NCI-H2029 treated with DMSO at 0.1 percent for 48 hours (cell line): ENCODE measurements at places on chromosomes 6 and 20.
A peak's percentile ranks its signal among the peaks of the same experiment; 100 is the strongest.

GRCh38 chr6:73028893-73029450 lies 196.3 kb downstream of the KHDC1L start:
- peak; percentile 45 for DNase-seq

- DNase-seq = no peak
Observed at GRCh38 chr6:75746221-75746620, 2.8 kb upstream of the MYO6 start.

DNA sequence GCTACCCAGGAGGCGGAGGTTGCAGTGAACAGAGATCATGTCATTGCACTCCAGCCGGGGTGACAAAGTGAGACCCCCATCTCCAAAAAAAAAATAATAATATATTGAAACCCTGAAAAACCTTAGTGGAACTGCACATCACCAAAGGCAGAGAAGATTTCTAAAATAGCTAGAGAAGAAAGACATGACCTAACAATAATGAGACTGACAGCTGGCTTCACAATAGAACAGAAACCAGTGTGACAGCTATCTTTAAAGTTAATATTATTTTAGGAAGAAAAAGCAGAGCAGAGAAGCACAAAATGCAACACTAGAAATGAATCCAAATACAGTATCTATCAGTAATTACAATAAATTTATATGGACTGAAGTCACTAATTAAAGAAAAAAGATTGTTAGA lies 67.1 kb upstream of the FLRT3 start:
- DNase-seq = no peak

DNA sequence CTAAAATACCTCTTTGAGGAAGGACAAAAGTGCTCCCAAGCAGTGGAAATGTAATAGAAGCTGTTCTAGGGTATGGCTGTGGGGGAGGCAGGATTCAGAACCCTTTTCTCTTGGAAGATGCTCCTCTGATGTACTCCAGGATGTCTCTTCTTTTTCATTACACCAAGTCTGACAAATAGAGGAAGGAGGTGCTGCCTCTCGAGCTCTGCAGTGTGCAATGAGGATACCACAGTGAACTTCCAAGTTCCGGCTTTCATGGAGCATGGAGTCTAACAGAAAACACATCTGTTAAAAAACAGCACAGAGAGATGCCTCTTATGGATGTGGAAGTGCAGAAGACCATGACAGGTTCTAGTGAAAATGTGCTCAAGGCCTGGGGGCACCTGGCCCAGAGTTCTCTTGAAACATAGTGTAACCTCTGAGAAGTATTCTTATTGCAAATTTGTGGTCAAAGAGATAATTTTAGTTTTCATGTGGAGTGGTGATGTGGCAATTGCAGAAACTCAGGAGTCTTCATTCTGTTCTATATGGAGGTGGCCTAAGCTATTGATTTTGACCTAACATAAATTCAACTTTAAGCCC lies 362.0 kb upstream of the CITED2 start:
- DNase-seq = no peak

DNA sequence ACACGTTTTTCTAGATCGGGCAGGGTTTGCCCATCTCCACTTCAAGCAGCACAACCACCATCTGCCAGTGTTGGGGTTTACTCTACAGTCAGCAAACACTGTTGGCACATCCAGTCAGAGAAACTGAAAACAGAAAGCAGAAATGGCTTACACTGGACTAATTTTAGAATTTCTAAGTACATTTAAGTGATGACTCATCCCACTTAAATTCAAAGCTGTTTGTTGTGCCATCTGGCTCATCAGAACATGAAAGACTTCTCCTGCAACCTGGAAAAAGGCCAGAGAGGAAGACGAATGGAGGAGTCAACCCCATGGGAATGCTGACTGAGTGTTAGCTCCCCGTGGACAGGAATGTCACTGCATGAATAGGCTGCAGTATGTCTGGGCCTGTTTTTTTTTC lies 21.8 kb downstream of the FAM209B start:
- peak; percentile 96 for DNase-seq

DNA sequence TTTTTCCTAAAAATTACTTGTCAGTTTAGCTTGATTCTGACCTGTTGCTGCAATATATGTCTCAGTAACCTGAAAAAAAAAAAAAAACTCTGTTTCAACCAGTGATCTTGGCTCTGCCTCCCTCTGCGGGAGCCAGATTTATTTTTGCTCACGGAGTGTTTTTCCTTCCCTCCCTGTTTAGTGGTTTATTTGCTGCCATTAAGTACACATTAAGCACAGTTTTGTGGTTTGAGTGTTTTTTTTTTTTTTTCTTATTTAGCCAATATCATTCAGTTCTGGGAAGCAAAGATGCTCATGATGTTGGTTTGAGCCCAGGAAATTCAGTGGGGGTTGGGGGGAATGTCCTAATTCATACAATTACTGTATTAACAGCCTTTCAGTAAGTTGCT lies 110.1 kb upstream of the GPR6 start:
- DNase-seq = no peak

DNA sequence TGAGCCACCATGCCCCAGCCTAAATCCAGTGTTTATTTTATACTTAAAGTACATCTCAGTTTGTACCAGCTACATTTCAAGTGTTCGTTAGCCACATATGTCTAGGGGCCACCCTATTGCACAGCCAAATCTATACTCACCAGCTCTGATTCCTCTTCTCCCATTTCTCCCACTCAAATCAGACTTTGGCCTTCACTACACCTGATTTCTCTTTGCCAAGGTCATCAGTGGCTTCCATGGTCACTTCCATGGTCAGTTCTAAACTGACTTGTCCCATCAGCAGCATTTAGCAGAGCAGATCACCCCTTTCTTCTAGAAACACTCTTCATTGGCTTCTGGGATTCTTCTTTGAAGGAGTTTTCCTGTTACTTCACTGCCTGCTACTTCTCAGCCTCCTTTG lies 14.1 kb downstream of the GHRH start:
- no peak for DNase-seq

DNA sequence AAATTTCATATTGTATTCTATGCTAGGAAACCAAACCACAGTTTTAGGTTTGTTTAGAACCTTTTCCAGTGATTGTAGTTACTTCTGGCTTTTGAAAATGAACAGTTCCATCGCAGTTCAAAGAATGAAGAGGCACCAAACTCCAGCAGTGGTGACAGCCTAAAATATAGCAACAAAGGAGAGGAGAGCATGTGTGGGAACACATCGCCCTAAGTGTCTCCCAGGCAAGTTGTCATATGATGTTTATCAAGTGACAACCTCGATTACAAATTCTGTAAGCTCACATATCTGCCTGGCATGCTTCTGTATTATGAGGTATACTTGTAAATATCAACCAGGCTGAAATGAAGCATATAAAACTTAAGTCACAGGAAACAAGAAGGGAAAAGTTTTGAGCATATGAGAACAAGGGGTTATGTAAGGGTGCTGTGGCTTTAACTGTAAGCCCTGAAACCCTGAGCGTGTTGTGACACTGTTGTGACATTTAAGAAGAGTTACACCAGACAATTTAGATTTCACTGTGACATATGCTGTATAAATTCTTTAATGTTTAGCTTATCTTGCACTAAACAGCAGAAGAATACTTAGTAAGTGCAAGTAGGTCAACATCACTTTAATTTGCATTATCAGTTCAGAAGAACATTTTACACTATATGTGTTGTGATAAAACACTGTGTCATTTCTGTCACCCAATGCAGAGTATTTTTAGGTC lies 29.1 kb upstream of the FBXL4 start:
- DNase-seq = no peak

DNA sequence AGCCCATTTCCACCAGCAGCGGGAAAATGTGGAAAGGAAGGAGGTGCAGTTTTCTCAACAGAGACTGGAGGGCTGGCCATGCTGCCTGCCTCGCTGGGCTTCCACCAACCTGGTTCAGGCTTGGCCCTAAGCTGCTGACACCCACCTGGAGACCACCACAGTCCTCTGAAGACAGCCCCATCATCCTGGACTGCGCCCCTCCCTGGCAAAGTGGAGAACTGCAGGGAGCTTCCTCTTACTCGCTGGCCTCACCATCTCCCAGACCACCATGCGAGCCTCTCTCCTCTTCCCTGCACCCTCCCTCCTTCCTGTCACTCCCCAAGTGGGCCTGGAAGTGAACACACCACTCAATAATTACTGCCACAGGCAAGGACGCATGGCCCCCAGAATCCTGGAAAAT lies 71.5 kb downstream of the PSMG4 start:
- no peak for DNase-seq

- no peak for DNase-seq
Observed at GRCh38 chr6:28449056-28449455, 5.8 kb upstream of the ZSCAN23 start.

DNA sequence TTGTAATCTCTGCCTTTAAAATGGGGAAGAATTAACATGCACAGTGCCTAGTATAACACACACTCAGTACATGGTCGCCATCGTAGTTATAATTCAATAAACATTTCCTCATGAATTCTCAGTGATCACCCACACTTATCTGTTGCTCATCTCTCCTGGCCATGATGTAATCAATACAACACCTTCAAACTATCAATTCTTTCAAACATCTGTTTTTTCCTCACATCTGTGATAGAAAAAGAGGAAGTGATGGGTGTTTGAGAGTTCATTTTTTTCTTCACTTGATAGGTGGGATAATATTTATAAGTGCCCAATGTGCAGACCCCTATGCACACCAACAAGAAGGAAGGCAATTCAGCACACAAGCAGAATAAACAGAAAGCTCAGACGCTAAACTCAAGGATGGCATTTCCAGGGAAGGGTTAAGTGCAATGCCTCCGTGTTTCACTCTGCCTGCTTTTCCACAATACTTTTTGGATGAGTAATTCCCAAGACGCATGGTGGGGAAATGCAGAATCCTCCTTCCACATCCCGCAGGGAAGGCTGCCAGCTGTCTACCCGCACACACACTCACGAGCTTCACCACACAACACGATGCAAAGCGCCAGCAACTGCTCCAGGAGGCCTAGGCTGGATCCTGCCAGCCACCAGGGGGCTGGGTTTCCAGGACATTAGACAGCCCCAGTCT lies 100.3 kb downstream of the GMPR start:
- DNase-seq = no peak

- DNase-seq = no peak
Observed at GRCh38 chr6:155245193-155245592, 18.6 kb upstream of the CLDN20 start.

DNA sequence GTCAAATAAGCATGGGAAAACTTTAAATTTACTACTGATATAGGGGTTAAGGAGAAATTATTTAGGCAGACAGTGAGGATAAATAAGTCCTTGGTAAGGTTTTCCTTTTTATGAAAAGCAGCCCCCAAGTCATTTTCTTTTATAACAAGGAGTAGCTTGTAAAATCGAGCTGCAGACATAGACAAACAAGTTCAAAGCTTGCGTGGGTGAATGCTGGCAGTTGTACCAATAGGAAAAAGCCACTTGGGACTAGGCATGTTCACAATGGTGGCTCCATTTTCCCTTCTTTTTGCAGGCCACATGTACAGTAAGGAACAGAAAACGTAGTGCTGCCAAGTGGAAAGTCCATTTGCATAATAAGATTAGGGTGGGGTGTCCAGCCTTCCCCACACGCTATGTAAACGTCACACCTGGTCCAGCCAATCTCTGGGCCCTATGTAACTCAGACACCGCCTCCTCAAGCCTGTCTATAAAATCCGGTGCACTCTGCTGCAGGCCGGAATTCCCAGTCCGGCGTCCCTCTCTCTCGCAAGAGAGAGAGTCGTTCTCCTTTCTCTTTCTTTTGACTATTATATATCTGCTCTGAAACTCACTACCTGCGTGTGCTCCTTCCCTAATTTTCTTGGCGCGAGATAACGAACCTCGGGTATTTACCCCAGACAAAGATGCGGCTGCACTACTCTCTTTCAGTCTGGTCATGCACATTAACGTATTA lies 217.1 kb upstream of the MAN1A1 start:
- no peak for DNase-seq

- no peak for DNase-seq
Observed at GRCh38 chr6:52065621-52066020, 21.8 kb downstream of the PKHD1 start.

GRCh38 chr6:12088531-12088930 lies 76.4 kb downstream of the HIVEP1 start:
- DNase-seq = no peak

- DNase-seq = peak; percentile 1
Observed at GRCh38 chr6:55276745-55277530, 50.3 kb upstream of the GFRAL start.

- DNase-seq = peak; percentile 98
Observed at GRCh38 chr6:125810445-125810844, 19.7 kb downstream of the NCOA7 start.
